ENCODE measurements at places on chromosomes 11 and 22.

DNA sequence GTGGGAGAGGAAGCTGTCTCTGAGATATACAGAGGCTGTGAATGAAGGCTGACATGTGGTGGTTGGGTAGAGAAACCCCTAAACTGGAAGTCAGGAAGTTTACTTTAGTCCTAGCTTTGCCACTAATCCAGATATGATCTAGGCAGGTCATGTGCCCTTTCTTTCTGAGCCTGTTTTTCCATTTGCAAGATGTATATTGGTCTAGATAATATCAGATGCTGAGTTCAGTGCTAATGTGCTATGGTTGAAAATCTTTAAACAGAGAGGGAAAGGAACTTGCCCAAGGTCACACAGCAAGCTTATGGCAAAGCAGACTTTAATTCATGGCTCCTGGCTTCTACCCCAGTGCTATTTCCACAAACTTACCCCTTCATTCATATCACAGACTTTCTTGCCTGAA is 25.7 kb upstream of the TPBGL start:
- DNase-seq: no peak

DNA sequence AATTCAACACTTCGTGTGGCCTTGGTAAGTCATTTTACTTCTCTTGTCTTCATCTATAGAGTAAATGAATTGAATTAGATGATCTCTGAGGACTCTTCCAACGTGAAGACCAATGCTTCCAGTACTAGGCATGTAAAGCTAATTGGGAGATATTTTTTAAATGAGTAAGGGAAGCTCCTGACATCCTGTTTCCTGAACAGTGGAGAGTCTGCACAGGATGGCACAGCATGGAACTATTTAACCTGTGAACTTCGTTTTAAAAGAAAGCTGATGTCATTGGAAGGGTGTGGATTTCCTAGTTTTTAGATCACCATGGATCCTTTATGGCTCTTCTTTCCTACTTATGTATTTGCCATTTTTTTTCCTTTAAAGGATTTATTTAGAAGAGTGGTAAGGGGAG is 48.4 kb upstream of the HSD17B12 start:
- DNase-seq: no peak

DNA sequence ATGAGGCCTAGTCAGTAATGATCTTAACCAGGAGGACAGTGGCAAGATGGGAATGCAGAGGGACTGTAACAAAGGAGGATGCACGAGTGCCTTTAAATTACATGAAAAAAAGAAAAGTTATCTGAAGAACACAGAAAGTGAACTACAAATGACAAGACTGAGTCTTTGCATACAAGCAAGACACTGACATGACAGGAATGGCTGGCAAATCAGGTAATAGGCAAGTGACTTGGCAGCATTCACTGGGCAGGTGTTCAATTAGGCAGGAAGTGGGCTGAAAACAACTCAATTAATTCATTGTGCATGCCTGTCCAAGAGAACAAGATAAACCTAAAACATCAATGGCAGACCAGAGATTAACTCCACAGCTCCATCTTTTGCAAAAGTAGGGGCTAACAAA is 24.0 kb downstream of the SMCO4 start:
- DNase-seq: no peak

- DNase-seq: no peak
These were observed 424.5 kb upstream of the ANO5 start for GRCh38 chr11:21768388-21768787.

GRCh38 chr11:112156153-112156955 is 7.5 kb downstream of the IL18 start:
- DNase-seq: no peak

DNA sequence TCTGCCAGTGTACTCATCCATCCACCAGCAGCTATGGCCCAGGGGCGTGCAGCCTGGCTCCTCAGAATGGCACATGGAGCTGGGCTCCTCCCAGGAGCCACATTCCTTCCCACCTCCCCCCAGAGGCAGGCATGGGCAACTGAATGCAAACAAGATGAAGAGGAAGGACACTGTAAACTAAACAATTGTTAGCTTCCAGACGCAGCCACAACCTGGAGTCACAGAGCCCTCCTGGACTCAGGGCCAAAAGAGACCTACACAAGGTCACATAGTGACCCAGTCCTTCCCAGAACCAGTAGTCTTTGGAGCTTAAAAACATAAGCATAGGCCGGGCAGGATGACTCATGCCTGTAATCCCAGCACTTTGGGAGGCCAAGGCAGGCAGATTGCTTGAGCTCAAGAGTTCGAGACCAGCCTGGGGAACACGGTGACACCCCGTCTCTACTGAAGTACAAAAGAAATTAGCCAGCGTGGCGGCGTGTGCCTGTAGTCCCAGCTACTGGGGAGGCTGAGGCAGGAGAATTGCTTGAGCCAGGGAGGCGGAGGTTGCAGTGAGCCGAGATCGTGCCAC is 30.7 kb upstream of the CLDN5 start:
- no peak for DNase-seq

DNA sequence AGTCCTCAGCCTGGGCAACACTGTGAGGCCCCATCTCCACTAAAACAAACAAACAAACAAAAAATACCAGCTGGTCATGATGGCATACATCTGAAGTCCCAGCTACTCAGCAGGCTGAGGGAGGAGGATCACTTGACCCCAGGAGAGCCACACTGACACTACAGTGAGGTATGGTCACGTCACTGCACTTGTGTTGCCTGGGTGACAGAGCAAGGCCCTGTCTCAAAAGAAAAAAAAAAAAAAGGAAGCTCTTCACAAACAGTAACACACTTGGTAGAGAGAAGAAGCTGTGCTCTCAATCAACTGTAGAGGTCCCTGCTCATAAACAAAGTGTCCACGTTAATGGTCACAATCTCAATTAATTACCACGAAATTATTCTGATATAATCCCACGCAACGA is 401.6 kb upstream of the CCDC90B start:
- no peak for DNase-seq

- no peak for DNase-seq
These were observed 10.2 kb upstream of the BIRC3 start for GRCh38 chr11:102306817-102307726.

DNA sequence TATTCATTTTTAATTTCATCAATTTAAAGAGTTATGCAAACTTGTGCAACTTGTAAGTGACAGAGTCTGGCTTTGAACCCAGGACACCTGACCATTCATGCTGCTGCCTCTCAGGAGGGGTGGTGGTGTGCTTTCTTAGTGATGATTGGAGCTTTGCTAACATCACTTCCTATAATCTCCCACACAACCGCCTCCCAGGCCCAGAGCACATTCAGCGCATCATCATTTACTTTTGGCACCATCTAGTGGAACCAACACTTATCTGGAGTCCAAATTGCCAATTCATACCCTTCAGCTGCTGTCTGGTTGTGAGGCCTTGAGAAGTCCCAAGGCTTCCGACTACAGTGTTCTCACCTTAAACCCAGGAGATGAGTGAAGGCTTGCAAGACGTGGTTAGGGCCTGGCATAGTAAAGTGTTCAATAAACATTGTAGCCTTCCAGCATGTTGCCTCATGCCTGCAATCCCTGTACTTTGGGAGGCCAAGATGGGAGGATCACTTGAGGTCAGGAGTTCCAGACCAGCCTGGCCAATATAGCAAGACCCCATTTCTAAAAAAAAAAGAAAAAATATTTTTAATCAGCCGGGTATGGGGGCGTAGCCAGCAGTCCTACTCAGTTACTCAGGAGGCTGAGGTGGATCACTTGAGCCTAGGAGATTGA is 1.1 kb upstream of the TTLL1 start:
- DNase-seq: no peak

- no peak for DNase-seq
These were observed 194.4 kb downstream of the CTTN start for GRCh38 chr11:70592641-70593165.

GRCh38 chr11:14320020-14320419 is 39.0 kb downstream of the RRAS2 start:
- DNase-seq: no peak

DNA sequence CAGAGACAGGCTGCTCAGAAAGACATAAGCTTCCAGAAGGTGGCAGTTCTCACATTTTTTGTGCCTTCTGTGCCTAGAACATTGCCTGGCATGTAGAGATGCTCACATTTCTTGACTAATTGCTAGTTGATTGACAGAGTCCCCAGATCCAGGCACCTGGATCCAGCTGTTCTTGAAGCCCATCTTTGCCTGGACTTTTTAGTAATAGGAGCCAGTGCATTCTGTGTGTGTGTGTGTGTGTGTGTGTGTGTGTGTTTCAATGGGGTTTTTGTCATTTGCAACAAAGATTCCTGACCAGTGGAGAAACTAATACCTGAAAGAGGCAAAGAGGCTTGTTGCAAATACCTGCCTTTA is 15.1 kb downstream of the MRGPRF start:
- DNase-seq: no peak

DNA sequence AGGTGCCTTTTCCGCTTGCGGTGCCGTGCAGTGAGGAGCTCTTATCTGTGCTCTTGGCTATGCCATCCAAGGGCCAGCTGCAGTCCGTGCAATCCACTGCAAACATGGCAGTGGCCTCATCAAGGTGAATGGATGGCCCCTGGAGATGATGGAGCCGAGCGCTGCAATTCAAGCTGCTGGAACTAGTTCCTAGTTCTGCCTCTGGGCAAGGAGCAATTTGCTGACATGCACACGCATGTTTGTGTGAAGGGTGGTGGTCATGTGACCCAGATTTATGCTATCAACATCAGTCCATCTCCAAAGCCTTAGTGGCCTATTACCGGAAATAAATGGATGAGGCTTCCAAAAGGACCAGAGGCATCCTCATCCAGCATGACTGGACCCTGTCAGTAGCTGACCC is 3.1 kb upstream of the EHD1 start:
- no peak for DNase-seq

DNA sequence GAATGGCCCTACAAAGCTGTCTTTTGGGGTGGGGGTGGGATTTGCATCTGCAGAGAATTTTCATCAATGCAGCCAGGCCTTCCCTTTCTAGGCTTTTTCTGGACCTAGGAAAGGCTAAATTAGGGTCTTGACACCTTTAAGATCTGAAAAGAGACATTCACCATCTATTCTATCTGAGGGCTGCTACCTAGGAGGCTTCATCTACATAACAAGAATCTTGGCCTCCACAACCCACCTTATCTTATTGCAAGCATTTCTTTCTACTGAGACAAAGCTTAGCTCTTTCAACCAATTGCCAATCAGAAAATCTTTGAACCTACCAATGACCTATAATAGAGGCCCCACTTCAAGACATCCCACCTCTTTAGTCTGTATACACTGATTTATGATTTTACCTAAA is 20.7 kb upstream of the INCENP start:
- DNase-seq: no peak

DNA sequence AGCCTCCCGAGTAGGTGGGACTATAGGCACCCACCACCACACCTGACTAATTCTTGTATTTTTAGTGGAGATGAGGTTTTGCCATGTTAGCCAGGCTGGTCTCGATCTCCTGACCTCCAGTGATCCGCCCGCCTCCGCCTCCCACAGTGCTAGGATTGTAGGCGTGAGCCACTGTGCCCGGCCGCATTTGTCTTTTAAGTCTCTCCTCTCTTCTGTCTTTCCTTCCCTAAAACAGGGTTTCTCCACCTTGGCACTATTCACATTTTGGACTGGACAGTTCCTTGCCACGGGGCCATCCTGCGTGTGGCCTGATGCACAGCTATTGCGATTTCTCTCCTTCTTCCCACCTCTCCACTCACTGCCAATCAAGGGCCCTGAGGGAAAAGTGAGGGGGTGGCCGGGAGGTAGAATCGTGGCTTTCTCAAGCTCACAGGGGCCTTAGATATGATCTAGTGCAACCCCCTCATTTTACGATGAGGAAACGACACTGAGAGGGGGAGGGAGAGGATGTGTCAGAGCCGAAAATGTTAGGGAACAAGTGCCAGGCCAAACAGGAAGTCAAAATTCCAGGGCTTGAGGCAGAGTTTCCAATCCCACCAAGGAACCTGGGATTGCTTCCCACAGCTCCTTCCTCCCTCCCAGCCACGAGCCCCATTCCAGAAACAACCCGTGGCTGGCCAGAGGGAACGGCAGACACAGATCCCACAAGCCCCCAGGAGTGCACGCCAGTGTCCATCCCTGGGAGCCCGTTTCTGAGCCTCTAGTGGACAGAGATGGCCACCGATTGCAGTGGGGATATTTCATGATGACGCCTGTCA is 21.2 kb downstream of the SCGB1A1 start:
- no peak for DNase-seq

DNA sequence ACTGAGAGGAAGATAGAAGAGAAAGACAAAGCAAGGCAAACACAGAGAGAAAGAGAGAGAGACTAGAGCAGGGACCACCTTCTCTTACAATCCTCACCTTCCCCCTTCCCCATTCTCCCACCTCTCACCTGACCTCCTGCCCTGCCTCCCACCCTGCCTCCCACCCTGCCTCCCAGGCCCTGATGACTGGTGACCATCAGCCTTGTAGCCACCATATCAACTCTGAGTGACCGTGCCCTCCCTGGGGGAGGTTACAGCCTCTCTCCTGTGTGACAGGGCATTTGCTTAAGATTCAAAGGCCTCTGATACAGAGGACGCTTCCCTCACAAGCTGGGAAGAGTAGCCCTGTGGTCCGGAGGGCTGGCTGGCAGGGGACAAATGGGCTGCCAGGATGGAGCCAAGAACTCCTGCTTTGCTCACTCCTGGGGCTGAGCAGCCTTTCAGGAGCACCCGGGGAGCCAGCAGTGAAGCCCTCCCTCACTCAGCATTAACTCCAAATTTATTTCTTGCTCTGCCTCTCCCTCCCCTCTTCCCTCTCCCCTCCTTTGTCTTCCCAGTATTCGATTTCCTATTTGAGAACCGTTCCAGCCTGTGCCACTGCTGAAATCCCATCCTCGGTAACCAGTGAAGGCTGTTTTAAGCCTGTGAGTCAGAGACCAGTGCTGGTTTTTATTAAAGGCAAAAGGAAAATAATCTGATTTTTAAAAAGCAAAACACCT is 125.2 kb upstream of the SYT13 start:
- DNase-seq: no peak

DNA sequence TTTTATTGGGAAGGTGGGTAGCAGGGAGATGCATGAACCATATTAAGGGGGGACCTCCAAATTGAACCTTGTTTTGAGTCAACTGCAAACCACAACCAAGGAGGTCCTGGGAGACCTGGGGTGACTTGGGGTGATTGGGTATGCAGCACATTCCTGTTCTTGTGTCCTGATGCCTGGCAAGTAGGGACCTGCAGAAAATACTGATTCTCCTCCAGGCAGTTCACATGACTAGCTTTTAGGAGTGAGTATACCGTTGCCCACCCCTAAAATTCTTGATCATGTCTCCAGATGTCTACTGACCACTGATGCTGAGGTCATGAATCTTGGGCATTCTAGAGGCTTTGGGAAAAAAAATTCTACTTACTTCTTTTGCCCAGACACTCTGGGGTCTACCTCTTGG is 6.3 kb downstream of the EHF start:
- DNase-seq: no peak

- no peak for DNase-seq
These were observed 30.3 kb upstream of the PRR5 start for GRCh38 chr22:44671742-44672141.

DNA sequence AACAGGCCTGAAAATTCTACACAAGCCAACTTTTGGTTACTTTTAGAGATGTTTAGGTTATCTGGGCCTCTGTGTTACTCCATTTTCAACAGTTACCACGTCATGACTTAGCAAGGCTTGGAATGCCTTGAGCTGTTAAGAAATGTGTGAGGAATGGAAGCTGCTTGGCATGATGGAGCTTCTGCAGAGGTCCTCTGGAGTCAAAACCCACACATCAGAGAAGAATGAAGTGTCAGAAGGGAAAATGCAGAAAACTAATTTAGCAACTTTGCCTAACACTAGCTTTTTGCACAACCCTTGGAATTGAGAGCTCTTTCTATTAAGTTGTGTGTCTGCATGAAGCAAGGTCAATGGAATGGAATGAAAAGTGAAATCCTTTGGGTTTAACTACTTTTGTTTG is 27.4 kb downstream of the FAT3 start:
- DNase-seq: no peak

- no peak for DNase-seq
These were observed 7.6 kb downstream of the POU2AF2 start for GRCh38 chr11:111253131-111253530.
